ENCODE measurements at places on chromosomes 2 and 18.

GRCh38 chr18:49566217-49566770 is 4.4 kb downstream of the LIPG start:
- no peak for DNase-seq

GRCh38 chr2:200966770-200967169 is 3.3 kb upstream of the ORC2 start:
- DNase-seq = peak; percentile 34

- DNase-seq = no peak
These were observed 18.8 kb downstream of the LMAN1 start for GRCh38 chr18:59340312-59340711.

DNA sequence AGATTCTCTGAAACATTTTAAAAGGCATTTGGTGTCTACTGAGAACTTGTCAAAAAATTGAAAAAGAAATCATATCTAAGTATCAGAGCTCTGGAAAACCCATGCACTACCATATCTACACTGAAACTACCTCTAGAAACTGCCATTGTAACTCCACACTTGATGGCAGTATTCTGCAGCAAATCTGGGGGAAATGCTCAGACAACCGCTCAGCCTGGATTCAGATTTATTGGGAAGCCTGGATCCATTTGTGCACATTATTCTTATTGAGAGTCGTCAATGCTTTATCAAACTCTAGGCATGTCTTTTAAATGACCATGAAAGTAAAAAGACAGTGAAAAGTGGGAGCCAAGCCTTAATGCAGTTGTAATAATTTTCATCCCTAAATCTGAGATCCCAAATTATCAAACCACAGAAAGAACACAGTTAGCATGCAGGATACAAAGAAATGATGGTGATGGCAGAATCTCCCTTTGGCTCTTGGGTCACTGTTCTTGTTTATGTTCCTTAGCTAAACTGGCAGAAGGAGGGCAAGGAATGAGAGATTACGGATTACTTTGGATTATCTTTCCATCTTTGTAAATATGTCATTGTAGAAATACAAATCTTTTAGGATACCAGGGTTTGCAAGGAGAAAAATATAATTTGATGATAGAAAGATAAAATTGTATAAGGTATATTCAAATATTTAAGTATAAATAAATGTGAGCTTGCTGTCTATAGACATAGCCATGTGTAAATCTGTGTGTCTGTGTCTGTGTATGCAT is 512.1 kb upstream of the SYT4 start:
- DNase-seq = no peak

DNA sequence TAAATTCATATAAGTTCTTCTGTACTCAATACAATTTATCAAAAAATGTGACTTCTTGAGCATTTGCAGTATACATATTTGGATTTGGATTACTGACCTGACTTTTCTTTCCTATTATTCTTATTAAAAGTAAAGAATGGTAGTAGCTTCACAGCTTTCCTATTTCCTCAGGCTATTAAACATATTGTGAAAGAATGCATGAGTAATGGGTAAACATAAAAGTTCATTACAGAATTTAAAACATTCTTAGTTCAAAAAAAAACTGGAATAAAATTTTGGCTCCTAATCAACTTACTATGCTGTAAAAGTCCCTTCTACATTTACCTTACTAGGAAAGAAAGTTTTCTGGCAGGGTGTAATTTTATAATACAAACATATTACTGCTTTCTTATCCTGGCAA is 27.3 kb upstream of the C2orf66 start:
- no peak for DNase-seq

GRCh38 chr18:65752625-65753325 is 2.0 kb downstream of the CDH7 start:
- no peak for DNase-seq

DNA sequence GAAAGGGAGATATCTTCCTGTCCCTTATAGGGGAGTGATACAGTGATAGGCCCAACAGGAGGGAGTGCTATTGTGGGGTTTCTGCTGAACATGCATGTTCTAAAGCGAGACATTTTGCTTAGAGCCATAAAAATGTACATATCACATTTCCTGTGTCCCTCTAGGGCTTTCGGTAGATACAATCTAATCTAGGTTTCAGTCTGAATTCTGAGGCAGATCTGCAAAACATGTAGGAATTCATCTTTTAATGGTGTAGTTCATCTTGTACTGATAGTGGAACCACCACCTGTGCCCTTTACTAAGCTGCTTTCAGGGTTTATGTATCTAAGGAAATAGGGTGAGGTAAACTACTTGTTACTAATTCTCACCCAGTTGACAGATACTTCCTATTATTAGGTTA is 73.8 kb downstream of the SPTBN1 start:
- no peak for DNase-seq

DNA sequence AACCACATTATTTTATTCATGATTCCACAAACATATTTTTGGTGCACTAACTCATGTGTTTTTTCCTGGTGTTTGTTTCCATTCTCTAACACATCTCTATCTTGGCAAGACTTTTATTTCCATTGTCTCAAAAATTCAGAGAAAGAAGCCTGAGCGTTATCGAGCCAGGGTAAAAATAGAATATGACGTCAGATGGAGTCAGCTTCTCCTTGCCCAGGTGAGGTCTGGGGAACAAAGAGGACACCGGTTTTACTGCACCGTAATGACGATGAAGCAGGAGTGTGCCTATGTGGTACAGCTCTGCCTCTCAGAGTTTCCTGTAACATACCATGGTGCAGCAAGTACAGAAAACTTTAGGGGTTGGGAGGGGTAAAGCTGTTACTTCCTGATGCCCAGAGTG is 661.6 kb downstream of the PLCL1 start:
- DNase-seq = no peak

DNA sequence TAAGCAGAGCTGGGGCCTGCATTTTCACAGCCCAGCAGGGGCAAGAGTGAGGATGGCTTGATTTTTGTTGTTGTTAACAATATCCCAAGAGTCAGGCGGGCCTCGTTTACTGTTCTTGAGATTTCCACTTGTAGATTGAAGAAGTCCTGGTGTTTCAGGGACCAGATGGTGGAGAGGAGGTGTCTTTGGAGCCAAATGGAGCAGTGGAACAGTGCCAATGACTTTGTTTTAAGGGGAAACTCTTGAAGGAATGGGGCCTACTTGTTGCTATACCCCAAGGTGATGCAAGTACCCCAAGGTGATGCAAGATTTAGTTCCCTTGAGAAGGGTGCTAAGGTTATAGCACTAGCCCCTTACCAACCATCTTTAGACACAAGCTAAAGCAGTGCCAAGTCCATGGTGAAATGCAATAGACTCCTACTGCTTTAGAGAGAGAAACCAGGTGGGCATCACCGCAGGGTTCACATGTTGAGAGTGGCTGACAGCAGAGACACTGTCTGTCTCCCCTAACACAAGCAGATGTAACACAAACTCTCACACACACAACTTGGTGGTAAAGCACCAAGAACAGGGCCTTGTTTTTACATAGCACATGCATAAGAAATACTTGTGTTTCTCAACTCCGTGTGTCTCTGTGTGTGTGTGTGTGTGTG is 44.0 kb downstream of the HK2 start:
- no peak for DNase-seq

GRCh38 chr18:55753643-55754263 is 165.8 kb upstream of the TCF4 start:
- no peak for DNase-seq

- peak; percentile 4 for DNase-seq
These were observed 199.5 kb downstream of the NDUFA10 start for GRCh38 chr2:239825705-239825979.

- DNase-seq = no peak
These were observed 414.3 kb upstream of the HS6ST1 start for GRCh38 chr2:128732976-128733431.

- no peak for DNase-seq
These were observed 6.6 kb downstream of the PSD4 start for GRCh38 chr2:113180131-113180946.

GRCh38 chr2:112481050-112481527 is 867 bp upstream of the TTL start:
- DNase-seq = peak; percentile 89

GRCh38 chr18:31680831-31681568 is 3.4 kb downstream of the B4GALT6 start:
- DNase-seq = no peak

DNA sequence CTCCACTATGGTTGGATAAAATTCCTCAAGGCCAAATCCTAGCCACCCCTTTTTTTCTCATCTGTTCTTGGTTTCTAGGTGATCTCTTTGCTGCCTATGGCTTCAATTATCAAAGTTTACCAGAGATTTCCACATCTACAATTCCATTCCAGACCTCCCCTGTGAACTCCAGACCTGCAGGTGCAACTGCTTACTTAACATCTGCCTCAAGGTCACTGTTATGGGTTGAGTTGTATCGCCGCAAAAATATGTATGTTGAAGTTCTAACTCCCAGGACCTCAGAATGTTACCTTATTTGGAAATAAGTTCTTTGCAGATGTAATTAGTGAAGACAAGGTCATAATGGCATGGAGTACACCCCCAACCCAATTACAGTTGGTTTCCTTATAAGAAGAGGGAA is 60.4 kb upstream of the SOS1 start:
- no peak for DNase-seq

- no peak for DNase-seq
These were observed 173.1 kb upstream of the NYAP2 start for GRCh38 chr2:225226441-225226840.

DNA sequence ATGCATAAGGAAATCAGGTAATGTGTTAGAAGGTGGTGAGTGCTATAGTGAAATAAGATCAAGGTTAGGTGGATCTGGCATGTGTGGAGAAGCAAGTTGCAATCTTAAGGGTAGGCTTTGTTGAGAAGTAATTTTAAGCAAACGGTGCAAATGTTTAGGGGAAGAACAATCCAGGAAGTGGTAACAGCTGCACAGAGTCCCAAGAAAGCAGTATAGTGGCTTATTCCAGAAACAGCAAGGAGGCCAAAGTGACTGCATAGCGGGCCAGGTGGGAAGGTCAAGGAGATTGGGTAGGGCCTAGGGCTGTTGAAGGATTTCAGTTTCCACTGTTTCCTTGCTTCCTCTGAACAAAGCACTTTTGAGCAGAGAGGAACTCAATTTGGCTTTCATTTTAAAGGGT is 30.0 kb upstream of the RAB1A start:
- no peak for DNase-seq

DNA sequence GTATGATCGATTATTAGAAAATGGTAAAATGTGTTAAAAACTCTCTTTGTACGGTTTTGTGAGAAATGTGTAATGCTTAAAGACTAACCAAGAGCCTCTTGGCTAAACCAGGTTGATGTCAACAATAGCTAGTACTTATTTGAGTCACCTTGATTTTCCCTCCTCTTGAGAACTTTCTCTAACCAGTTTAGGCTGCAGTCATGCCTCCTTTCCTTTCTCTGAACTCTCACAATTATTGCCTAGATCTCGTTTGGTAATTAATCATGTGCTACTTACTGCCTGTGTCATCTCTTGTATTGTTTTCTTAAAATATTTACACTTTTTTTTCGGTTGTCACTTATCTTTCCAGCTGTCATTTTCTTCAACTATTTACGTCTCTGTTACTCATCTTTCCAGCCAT is 1.1 kb upstream of the EPC2 start:
- DNase-seq = no peak

DNA sequence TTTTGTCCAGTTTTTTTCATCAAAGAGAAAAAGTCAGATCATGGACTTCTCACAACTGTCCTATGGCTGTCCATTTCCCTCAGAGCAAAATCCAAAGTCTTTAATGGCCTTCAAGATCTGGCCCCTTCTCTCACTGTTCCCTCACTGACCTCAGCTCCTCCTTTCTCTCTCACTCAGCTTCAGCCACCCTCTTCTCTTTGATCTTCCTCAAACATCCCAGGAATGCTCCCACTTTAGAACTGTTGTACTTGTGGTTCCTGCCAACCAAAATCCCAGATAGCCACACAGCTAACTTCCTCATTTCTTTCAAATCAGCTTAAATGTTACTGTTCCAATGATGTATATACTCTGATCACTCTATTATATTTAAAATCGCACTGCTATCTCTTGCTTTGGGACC is 82.9 kb downstream of the NUP35 start:
- no peak for DNase-seq

GRCh38 chr2:35973737-35974132 is 381.8 kb upstream of the CRIM1 start:
- DNase-seq = no peak

DNA sequence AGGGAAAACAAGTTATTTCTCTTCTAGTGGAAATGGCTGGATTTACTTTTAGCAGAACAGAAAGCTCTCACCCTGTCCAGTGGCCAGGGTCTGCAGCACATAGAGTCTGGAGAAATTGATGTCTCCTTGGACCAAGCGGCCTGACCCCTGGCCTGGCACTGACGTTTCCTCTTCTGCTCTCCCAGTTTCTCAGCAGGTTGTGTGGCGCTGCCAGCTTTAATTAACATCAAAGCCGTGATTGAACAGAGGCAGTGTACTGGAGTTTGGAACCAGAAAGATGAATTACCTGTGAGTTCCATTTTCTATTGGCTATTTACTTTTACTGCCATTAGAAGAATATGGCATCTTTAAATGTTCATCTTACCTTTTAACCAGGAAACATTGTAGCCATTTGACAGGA is 20.9 kb downstream of the CD8A start:
- no peak for DNase-seq

DNA sequence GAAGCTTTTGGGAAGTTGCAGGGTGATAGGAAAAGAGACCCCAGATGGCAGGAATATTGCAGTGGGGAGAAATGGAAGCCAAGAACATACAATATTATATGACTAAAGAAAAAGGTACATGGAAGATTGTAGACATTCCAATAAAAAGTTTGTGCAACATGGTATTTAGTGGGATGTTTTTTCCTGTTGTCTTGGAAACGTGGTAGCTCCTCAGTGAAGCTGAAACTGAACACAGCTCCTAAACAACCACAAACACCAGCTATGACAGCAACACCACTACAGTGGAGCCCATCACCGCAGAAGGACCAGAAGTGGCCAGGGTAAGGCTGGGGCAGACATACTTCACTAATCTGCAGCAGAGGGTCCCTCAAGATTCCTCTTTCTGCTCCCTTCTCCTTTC is 246.8 kb downstream of the CDH20 start:
- DNase-seq = no peak

DNA sequence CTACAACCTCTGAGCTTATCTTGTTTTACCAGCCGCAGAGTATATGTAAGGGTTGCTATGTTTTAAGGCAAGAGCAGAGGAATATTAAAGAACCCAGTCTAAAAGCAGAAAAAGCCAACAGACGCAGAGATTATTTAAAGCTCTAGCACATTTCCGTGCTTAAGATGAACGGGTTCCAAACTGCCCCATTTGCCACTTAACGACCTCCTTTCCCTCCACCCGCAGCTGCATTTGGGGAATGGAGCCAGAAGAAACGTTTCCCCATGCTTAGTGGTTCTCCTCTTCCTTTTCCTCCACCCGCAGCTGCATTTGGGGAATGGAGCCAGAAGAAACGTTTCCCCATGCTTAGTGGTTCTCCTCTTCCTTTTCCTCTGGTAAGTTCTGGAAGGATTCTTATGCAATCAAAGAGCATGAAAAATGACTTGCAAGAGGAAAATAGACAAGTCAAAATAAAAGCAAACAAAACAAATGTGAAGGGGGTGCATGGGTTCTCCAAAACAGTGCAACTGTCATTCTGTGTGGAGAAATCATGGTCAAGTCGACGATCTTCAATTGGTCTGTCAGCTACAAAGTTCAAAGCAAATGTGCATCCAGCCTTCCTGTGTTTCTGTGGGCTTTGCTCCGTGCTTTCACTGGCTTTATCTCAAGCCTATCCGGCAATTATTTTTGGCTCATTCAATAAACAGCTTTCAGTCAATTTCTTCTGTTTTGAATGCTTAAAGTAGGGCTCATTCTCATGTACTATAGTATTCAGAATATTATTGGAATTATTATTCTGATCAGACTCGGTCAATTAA is 57.8 kb downstream of the DIPK1C start:
- DNase-seq = no peak

- no peak for DNase-seq
These were observed 665.2 kb upstream of the NRXN1 start for GRCh38 chr2:51697095-51697494.

GRCh38 chr2:236892721-236893120 is 193.0 kb upstream of the COPS8 start:
- DNase-seq = no peak

Measured in D341Med (cell line).